ENCODE measurements at places on chromosomes 1 and 21. TPM values are rescaled to one million over a fixed set of nuclear protein-coding genes. Genes with fewer than 3 reads are reported as not detected.

The CLIC6 gene
- 0.25 TPM for total RNA-seq

The PTCH2 gene
- total RNA-seq: 0.61 TPM

The EPHA2 gene
- total RNA-seq: 10.8 TPM

The LRRC3 gene
- total RNA-seq: 2.8 TPM

DNA sequence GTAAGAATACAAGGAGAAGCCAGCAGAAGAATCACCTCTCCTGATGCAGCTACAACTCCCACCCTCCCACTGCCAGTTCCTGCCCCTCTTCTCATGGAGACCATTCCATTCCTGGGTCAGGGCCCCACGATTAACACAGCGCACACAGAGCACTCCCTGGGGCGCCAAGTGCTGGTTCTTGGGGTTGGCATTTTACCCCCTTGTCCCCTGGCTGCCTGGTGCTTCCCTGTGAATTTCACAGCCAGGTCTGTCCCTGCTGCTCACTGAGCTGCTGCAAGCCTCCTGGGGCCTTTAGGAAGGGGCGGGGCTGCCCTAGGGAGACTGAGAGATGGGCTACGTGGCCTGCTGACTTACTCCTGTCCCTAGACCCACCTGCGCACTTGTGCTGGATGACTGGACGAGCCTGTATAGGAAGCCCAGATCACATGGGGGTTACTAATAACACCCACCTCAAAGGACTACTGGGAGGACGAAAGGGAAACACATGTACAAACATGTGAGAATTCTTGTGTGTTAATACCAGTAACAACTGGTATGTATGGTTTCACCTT lies 4.8 kb downstream of the ZNF672 start:
- no peak for DNase-seq

DNA sequence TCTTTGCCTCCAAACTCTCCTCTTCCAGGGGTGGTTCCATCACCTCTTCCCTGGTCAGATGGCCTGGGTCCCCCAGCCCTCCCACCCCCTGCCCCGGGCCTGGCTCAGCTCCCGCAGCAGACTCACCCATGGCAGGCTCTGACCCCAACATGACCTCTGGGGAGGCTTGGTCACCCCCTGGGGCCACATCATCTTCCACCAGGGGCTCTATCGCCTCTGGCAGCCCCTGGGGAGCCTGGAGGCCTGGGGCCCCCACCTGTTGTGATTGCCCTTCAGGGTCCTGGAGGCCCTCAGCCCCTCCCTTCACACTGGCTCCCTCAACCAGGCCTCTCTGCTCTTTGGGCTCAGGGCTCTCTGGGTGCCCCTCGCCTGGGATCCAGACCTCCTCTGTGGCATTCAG lies 6.4 kb downstream of the NES start:
- no peak for DNase-seq

- DNase-seq: no peak
Measured at GRCh38 chr1:156691665-156692440, 13.5 kb downstream of the CRABP2 start.

DNA sequence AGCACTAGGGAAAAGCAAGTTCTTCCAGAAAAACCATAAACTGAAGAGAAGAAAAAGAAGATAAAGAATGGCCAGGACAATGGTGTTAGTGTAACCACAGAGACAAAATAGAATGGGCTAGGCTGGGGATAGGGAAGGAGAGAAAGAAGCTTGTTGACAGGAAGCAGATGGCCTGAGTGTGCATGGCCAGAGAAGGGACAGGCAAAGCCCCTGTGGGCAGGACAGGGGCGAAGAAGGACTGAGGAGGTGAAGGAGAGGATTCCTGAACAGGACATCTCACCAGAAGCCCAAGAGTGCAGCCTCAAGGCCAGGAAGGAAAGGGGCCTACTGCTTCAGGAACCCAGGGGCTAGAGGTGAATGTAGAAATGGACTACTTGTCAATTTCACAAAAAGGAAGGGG lies 29.3 kb downstream of the IQGAP3 start:
- no peak for DNase-seq

All from heart right ventricle (tissue), 16 donors.